ENCODE measurements at places on chromosomes 1 and 21.

- no peak for DNase-seq
These were observed 12.7 kb upstream of the PRELP start for GRCh38 chr1:203462878-203463277.

GRCh38 chr1:84000954-84001495 lies 2.1 kb upstream of the TTLL7 start:
- no peak for DNase-seq

- no peak for DNase-seq
These were observed 20.2 kb upstream of the ST6GALNAC3 start for GRCh38 chr1:76054359-76054758.

GRCh38 chr1:9225411-9225785 lies 9.2 kb upstream of the H6PD start:
- DNase-seq: no peak

GRCh38 chr21:38467374-38467773 lies 30.9 kb downstream of the ERG start:
- DNase-seq: no peak

DNA sequence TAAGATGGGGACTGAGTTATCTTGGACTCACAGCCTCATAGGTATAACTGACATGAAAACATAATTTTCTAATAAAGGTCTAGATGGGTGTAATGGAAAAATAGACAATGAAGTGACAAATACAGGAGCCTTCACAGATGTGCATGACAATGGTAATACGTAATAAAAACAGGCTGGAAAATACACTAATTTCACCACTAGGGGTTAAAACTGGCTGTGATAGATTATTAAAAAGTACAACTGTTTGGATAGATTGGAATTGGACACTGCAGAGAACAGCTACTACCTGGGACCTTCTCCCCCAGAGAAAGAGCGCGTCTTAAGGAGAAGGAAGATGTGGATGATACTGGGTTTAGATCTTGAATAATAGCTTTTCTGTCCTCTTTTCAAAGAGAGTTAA lies 9.8 kb downstream of the KAZN start:
- DNase-seq: no peak

DNA sequence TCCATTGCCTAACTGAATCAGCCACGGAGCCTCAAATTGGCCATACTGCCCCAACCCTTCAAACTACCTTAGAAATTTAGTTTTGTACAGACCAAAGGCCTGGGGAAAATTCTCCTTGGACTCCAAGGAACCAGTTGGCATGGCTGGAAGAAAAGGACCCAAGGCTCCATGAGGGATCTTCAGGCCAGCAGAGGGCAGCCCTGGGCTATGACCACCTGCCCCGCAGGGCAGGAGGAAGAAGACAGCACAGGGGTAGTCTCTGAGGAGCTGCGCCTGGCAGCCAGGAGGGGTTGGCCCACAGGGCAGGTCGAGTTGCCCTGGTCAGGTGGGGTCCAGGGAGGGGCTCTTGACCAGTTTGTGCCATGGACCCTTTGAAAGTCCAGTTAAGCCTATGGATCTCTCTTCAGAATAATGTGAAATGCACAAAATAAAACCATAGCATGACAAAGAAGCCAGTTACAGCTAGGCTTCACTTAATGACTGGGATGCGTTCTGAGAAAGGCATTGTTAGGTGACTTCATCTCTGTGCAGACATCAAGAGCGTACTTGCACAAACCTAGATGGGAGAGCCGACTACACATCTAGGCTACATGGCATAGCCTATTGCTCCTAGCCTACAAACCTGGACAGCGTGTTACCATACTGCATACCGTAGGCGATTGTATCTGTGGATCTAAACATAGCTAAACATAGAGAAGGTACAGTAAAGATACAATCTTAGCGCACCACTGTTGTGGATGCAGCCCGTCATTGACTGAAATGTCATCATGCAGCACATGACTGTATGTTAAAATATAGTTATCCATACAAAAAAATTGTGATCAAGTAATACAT lies 26.1 kb downstream of the CACNA1S start:
- DNase-seq: peak; percentile 64

DNA sequence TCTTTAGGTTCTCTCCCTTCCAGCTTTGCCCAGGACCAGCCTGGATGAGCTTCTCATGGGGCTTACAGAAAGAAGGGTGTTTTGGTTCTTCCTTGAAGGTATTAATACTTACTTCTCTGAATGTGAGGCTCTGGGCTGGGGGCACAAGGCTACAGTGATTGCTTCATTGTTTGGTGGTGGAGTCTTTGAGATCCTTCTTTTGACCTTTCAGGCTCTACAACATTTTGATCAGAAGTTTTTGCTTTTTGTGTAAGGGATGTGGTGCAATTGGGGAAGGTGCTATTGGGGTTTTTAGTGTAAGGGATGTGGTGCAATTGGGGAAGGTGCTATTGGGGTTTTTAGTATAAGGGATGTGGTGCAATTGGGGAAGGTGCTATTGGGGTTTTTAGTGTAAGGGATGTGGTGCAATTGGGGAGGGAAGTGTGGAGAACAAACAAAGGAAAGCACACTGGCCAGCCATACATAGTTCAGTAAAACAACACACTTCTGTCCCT lies 103.6 kb upstream of the IVNS1ABP start:
- DNase-seq: no peak

- no peak for DNase-seq
These were observed 17.7 kb upstream of the A3GALT2 start for GRCh38 chr1:33338440-33339211.

DNA sequence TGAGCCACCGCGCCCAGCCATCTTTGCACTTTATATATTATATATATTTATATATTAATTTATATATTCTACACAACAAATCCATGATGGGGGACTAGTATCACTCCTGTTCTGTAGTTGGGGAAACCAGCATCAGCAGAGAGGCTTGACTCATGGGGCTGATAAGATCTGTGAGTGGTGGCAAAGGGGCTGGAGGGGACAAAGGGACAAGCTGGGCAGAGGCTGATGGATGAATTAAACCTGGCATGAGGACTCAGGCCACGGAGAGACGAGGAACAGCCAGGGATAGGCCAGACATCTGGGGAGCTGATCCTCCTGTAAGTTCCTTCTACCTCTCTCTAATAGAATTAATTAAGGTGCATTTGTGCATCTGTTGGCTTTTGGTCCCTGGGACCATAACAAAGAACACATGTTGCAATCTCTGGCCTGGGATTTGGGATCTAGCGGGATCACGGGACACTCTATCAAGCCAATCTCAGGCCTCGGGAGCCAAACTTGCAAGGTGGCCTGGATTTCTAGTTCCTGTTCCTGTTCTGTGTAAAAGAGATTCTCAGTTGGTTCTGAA lies 7.6 kb downstream of the CNR2 start:
- no peak for DNase-seq

DNA sequence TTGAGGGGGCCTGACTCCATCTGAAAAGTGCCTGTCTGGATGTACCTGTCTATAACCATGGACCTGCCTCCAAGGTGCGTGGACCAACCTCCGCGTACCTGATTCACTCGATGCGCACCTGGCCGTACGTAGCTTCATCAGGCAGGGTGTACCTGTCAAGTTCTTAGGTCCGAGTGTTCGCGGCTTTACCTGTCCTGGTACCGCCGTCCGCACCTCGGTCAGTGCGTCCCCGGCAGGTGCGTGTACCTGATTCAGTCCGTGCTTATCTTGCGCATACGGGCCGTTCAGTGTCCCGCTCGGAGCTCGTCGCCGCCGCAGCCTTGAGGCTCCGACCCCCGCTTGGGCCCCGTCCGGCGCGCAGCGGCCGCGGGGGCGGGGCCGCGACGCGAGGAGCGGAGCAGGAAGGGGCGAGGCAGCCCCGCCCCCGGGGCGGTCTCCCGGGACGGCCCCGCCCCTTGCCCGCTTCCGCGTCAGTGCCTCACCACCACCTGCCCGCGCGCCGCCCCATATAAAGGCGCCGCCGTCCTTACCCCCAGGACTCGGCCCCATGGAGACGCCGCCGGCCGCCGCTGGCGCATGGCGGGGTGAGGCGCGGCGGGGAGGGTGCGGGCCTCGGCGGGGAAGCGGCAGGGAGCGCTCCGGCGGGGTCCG lies at the start of gene ZC3H12A:
TSS of gene ZC3H12A (plus strand) at position 535 of the 651 bp plus-strand sequence. CDS start 917 bp downstream, outside the sequence.
- DNase-seq: peak; percentile 84

DNA sequence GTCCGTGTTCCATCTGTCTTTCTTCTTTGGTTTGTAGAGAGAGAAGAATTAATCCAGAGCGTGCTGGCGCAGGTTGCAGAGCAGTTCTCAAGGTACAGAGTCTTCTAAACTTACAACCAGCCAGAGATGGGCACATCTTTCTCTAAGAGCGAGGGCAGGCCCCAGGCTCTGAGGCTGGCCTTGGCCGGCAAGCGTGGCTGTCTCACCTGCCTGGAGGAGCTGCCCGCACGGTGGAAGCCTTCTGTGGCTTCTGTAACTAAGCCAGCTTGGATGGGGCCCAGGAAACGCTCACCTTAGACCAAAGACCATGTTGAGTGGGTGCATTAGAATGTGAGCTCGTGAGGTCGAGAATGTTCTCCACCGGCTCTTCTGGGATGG lies 78.6 kb downstream of the PDE9A start:
- no peak for DNase-seq

GRCh38 chr1:204383163-204383904 lies 23.6 kb upstream of the PLEKHA6 start:
- DNase-seq: no peak

DNA sequence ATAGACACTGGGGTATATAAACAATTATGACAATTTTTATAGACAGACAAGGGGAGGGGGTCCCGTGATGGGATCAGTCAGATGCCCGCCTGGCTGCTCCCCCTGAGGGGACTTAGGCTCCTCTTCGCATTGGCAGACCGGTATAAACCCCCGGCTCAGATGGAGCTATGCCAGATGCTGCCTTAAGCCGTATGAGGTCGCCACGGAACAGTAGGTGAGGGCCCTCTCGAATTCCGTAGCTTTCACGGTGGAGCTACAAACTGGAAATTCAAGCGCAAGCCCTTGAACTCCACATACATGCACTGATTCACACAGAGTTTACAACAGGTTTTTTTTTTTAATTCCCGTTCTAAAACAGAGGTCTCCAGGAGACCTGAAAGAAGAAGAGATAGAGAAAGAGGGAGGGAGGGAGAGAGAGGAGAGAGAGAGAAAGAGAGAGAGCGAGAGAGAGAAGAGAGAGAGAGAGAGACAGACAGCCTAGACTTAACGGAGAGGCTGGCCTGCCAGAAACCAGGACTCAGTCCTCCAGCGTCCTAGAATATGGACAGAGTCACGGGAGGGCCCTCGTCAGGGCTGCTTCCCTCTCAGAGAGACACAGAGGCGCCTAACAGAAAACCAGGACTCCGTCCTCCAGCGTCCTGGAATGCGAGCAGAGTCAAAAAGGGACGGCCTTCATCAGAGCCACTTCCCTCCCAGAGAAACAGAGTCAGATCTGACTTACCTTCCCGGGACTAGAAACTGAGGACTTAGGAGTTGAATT lies 24.4 kb upstream of the TMEM54 start:
- peak; percentile 59 for DNase-seq

GRCh38 chr1:61058483-61059245 lies 23.7 kb upstream of the NFIA start:
- no peak for DNase-seq

Measured in NT2/D1 (cell line).